ENCODE measurements at places on chromosomes 6 and 20.

DNA sequence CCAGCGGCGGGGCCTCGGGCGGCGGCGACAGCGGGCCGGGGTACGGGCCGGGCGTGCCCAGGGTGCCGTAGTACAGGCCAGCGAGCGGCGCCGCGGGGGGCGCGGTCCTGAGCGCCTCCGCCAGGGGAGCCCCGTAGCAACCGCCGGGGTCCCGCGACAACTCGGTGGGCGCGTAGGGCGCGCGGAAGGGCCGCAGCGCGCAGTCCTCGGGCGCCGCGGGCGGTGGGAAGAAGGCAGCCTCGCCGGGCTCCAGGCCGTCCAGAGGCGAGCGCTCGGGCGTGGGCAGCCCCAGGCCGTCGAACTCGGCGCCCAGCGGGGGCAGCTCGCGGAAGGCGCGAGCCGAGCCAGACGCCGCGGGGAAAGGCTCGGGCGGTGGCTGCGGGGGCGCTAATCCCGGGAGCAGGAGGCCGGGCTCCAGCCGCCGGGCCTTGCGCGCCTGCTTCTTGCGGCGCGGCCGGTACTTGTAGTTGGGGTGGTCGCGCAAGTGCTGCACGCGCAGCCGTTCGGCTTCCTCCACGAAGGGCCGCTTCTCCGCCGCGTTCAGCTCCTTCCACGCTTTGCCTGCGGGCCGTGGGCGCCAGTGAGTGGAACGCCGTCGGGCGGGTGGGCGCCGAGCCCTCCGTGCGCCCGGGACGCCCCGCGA is 916 bp downstream of the SOX18 start:
- peak; percentile 67 for DNase-seq

DNA sequence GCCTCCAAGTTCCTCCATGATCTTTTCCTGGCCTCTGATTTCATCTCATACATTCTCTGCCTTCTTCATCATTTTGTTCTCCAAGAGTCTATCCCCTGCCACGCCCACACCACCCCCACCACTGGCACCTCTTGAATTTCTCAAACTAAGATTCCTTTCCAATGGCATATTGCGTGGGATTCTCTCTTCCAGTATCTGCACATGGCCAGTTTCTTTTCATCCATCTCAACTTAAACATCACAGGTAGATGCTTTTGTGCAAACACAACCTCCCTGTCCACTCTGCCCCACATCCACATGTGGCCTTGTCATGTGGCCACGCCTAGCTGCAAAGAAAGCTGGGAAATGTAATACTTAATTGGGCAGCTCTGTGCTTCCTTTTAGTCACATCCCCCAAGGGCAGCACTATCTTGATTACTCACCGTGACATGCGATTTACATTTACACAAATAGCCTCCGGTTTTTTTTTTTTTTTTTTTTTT is 33.4 kb upstream of the ZMYND8 start:
- no peak for DNase-seq

DNA sequence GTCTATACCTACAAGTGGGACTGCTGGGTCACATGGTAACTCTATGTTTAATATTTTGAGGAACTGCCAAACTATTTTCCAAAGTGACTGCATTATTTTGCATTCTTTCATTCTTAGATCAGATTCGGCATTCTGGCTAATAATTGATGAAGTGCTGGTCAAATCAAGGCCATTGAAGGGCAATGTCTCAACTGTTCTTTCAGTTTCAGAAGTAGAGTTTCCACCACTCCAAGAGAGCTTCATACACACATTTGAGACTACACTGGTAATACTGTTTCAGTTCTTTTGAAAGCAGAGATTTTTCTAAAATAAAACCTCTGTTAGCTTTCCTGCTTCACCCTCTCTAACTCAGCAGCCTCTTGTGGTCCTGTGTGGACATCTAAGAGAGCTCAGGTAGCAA is 154.5 kb downstream of the CFAP61 start:
- DNase-seq = no peak

DNA sequence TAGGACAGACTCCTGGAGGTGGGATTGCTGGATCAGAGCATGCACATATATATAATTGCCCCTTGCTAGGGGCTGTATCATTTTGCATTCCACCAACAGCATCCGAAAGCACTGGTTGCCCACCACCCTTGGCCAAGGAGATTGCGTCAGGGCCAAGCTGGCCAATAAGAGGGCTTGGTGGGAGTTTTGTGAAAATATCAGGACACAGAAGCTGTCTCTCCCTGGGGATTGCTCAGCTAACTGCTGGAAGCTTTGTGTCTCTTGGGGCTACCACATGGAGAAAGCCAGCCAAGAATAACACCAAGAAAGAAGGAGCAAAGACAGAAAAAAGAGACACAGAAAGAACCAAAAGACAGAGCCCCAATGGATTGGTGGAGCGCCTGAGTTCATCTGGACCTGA is 90.6 kb upstream of the RALGAPA2 start:
- no peak for DNase-seq

GRCh38 chr6:8436966-8437365 is 1.6 kb upstream of the SLC35B3 start:
- no peak for DNase-seq

DNA sequence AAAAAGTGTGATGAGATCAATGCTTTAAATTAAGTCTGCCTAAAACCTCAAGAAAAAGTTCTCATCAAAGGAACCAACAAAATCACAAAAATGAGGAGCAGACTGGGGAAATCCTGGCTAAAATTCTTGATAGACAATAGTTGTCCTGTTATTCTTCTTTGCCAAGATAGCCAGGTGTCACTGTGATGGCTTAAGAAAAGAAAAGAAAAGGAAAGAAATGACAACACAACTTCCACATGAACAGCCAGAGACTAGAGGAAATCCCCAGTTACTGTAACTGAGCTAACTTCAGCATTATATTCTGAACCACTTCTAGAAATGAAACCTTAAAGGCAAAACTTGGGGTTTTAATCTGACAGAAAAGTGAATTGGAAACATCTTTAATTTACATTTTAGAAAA is 129.6 kb downstream of the CD24 start:
- DNase-seq = no peak

- DNase-seq = no peak
These were observed 117.8 kb downstream of the TCP11 start for GRCh38 chr6:35023091-35024000.

DNA sequence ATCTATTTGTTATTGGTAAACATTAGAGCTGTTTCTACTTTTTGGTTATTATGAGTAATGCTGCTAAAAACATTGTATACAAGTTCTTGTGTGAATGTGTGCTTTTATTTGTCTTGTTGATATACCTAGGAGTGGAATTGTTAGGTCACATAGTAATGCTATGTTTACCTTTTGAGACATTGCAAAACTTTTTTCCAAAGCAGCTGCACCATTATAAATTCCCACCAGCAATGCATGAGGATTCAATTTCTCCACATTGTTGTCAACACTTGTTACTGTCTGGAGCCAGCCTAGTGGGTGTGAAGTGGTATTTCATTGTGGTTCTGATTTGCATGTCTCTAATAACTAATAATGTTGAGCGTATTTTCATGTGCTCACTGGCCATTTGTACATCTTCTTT is 145.9 kb downstream of the CCDC170 start:
- no peak for DNase-seq

GRCh38 chr6:111423960-111424846 is 58.8 kb downstream of the REV3L start:
- DNase-seq = no peak

- no peak for DNase-seq
These were observed 1257.2 kb upstream of the EYS start for GRCh38 chr6:66964216-66964615.

All from right kidney (tissue), 9 donors.